ENCODE measurements at places on chromosomes 12 and 14.

DNA sequence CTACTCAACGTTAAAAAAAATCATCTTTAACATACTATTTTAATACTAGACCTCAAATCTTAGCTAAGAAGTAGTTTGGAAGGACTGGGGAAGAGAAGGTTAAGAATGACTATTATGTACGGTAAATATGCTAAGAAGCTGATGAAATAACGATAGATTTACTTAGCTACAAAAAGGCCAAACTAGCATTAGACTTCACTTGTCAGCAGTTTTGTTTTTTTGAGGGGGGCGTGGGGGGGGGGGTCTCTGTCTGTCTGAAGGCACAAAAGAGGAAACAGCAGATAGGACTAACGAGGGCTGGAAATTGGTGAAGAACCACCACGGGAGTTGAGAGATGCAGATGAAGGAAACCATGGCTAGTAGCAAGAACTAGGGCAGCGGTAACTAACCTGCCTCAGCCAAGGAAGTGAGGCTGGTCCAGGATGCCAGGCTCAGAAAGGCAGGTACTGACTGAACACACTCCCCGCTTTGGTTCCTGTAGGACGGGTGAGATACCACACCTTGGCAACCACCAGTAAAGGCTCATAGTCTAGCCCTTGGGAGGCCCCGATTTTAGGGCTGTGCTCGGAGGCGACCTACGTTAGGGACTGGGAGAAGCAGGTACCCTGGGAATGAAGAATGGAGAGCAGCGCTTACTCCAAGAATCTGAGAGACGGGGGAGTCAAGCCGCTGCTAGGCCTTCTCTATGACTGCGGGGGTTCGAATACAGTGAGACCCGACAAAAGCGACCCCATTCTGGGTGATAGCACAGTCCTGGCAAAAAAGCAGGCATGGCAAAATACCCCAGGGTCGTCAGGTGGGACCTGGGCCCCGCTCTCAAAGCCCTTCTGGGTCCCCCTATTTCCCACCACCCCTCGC is 675 bp downstream of the NEDD8 start:
- no peak for DNase-seq

GRCh38 chr14:85131226-85131922 is 398.6 kb upstream of the FLRT2 start:
- DNase-seq, result no peak

- no peak for DNase-seq
These were observed 13.5 kb downstream of the SCNN1A start for GRCh38 chr12:6361834-6362233.

GRCh38 chr12:42504049-42504448 is 85.5 kb downstream of the PRICKLE1 start:
- DNase-seq, result no peak

GRCh38 chr14:105495101-105495989 is 4.3 kb downstream of the TEDC1 start:
- no peak for DNase-seq

- no peak for DNase-seq
These were observed 91.9 kb upstream of the LMNTD1 start for GRCh38 chr12:25644979-25645378.

- DNase-seq, result no peak
These were observed 207.5 kb downstream of the FOXN3 start for GRCh38 chr14:89209558-89209957.

- no peak for DNase-seq
These were observed 112.7 kb downstream of the SLC16A7 start for GRCh38 chr12:59708484-59708883.

- no peak for DNase-seq
These were observed 5.3 kb upstream of the LRTM2 start for GRCh38 chr12:1815108-1815507.

- no peak for DNase-seq
These were observed 19.1 kb downstream of the TUNAR start for GRCh38 chr14:95895720-95896119.

DNA sequence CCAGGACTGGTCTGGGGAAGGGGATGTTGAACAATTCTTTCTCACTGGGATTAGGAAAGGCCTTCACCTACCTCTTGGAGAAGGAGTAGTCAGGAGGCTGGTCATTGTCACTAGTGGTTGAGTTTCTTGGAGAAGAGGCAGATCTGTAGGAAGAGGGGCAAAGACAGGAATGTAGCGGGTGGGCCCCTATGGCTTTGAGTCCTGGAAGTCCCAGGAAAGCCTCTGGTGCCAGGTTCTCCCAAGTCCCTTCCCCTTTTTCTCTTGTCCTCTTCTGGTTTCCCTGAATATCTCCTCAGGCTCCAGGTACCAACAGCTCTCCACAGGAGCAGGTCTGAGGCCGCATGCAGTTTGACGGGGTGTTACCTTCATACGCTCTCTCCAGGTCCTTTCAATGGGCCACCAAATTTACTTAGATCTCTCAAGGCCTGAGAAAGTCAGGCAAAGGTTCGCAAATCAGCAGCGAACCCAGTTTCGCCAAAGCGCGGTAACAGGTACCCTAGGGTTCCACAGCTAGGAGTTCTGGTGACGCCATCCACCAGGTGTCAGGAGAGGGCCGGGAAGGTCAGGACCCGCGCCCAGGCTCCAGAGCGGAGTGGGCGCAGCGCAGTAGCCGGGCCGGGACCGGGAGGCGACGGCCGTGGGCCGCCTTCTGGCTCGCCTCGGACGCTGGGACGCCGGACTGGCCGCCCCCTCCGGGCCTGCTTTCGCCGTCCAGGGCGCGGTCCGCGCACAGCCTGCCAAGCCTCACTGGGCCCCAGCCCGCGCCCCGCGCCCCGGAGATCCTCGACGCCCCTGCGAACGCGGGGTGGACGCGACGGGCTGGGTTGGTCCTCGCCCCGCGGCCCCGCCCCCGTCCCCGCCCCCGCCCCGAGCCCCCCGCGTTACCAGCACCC is 795 bp downstream of the SMAGP start:
- DNase-seq, result no peak
